ENCODE measurements at places on chromosomes 5 and 9. TPM values are rescaled to one million over a fixed set of nuclear protein-coding genes. Genes with fewer than 3 reads are reported as not detected.

The PCDHGB2 gene
- polyA plus RNA-seq = 0.10 TPM

DNA sequence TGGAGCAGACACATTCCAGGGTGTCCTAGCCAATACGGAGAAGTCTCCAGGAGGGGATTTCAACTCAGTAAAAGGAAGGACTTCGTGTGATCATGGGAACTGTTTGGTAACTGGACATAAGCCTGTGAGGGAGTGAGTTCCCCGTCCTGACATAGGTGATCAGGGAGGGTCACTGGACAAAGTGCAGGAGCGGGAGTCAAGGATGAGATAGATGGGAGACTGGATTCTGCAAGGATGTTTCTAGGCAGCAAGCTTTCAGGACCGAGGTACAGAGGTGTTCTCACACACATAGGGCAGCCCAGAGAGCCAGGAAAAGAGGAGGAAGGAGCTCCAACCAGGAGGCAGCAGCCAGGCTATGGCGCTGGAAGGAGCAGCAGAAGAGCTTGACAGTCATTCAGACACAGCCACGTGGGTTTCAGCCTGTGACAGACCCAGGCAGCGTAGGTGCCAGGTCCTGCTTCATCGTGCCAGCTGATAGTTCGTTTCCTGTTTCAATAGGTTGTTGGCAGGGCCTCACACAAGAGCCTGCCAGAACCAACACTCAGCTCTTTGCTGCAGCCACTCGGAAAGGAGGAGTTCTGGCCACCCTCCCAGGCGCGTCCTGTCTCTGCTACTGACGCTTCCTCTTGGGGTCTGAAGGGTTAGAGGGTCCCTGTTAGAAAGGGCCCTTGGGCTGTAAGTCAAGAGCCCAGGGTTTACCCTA lies 84.1 kb downstream of the AMBP start:
- peaks cover 17% of the 10 kb centered on the region for H3K36me3 ChIP-seq
- no peak overlapping the region for H3K27ac ChIP-seq
- H3K27me3 ChIP-seq = no peaks in the 10 kb centered on the region
- H3K4me1 ChIP-seq = peaks cover 10% of the 10 kb centered on the region
- no peak overlapping the region for H3K4me3 ChIP-seq

- no peak for DNase-seq
- H3K4me1 ChIP-seq = no peaks in the 10 kb centered on the region
- no peaks in the 10 kb centered on the region for H3K27me3 ChIP-seq
- no peak overlapping the region for H3K4me3 ChIP-seq
- peak overlapping the region; percentile 22 for H3K27ac ChIP-seq
- peaks cover 10% of the 10 kb centered on the region for H3K36me3 ChIP-seq
Measured at GRCh38 chr5:96896276-96896675, 20.0 kb downstream of the ERAP2 start.

DNA sequence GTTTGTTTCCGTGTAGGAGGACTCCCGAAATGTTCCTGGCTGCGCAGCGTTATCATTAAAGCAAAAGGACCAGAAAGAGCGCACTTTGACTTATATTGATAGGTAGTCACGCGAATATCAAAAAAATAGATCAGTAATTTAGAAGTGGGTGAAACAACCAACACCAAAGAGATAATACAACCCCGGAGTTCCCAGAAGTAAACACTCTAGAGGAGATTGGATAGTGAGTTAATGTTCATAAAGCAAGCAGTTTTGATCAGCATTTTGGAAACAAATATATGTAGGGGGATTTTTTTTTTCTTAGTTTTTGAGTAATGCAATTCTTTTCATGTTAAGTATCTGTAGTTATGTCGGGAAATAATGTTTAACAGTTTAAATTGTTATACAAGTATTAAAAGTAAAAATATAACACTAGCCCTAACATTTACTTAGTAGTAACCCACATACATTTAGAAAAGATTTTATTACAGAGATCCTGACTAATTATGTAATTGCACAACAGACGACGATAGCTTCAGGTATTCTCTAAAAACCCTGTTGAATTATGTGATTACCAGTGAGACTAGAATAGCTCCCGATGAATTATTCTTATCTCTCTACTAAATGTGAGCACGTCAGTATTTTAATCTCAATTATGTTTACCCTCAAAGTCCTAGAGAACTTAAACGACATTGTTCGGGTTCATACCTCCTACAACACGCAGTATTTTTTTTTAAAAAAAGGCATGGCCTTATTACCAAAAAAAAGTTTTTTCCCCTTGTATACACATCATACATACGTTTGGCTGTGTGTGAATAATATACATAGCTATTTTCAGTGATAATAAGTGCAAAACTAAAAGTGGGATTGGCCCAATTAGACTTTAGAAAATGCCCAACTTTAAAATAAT lies 9.4 kb upstream of the NFIB start:
- H3K27me3 ChIP-seq = no peaks in the 10 kb centered on the region
- H3K27ac ChIP-seq = peak overlapping the region; percentile 99
- H3K4me1 ChIP-seq = peaks cover 46% of the 10 kb centered on the region

The CNOT8 gene
- 32.9 TPM for polyA plus RNA-seq

DNA sequence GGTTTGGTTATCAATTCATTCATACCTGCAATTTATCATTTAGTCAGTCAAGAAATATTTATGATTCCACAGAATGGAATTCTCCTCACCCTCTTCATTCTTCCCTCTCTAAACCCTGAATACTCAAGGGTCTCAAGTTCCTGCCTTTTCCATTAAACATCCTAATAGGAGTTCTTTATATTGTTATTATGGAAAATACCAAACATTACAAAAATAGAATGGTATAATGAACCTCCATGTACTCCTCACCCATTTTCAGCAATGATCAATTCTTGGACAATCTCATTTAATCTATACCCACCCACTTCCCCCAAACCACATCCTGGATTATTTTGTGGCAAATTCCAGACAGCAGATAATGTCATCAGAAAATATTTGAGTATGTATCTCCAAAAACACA lies 74.5 kb downstream of the ADAMTS12 start:
- no peak overlapping the region for H3K4me3 ChIP-seq
- H3K27ac ChIP-seq = no peak overlapping the region
- DNase-seq = no peak
- H3K36me3 ChIP-seq = no peaks in the 10 kb centered on the region

DNA sequence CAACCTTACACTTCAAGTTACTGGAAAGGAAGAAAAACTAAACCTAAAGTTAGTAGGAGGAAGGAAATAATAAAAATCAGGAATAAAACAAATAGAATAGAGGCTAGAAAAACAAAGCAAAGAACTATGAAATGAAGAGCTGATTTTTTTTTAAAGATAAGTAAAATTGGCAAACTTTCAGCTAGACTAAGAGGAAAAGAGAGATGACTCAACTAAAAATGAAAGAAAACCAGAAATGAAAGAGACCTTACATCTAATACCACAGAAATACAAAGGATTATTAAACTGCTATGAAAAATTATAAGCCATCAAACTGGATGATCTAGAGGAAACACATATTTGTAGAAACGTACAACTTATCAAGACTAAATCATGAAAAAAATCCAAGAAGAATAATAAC lies 60.0 kb downstream of the PRRC1 start:
- H3K36me3 ChIP-seq = no peaks in the 10 kb centered on the region
- H3K27ac ChIP-seq = no peak overlapping the region
- no peak for DNase-seq
- H3K4me3 ChIP-seq = no peak overlapping the region

GRCh38 chr5:36944607-36945225 lies 68.1 kb downstream of the NIPBL start:
- H3K4me1 ChIP-seq = peaks cover 12% of the 10 kb centered on the region
- peak; percentile 77 for DNase-seq
- no peak overlapping the region for H3K27ac ChIP-seq
- H3K27me3 ChIP-seq = no peaks in the 10 kb centered on the region
- H3K4me3 ChIP-seq = no peak overlapping the region

The IRX2 gene
- polyA plus RNA-seq = 7.0 TPM

DNA sequence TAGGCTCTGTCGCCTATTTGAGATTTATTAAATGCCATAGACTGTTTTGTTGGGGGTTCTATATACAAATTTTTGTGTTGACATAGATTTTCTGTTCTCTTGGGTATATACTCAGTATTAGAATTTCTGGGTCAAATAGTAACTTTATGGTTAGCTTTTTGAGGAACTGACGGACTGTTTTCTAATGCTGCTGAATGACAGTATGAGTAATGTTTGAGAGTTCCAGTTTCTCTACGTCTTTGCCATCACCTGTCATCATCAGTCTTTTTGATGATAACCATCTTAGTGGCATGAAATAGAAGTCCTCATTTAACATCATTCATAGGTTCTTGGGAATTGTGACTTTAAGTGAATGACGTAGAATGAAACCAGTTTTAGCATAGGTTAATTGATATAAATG lies 60.1 kb downstream of the CCDC171 start:
- no peaks in the 10 kb centered on the region for H3K4me1 ChIP-seq
- H3K36me3 ChIP-seq = no peaks in the 10 kb centered on the region
- DNase-seq = no peak
- H3K4me3 ChIP-seq = no peak overlapping the region
- no peak overlapping the region for H3K27ac ChIP-seq

All from stomach (tissue), 19 donors.